ENCODE measurements at places on chromosomes 5 and 9. TPM values are rescaled to one million over a fixed set of nuclear protein-coding genes. Genes with fewer than 3 reads are reported as not detected.

DNA sequence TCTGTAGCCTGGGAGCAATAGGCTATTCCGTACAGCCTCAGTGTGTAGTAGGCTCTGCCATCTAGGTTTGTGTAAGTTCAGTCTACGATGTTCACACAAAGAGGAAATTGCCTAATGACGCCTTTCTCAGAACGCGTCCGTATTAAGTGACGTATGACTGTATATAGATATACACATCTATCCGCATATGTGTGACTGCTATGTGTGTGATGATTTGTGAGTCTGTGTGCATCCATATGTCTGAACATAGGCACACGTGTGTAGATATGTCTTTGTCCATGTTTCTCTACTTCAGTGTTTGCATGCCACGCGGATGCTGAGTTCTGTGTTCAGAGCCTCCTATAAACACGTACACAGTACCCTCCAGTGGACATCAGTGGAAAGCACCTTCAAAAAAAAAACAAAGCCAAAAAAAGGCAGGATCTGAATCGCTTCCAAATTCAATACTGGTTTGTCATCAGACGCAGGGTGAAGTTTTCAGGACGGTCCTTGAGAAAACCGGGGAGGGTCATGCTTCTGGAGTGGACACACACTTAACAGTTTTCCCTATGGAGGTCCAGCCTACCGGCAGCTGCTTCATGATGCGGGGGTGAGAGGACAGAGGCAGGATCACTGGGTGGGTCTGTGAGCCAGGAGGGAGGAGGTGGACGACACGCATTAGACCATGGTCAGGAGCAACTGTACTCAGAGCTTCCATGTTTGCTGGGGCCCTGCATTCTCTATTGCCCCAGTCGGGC, 29.5 kb upstream of the ALDH1B1 start:
- H3K4me3 ChIP-seq = peak overlapping the region; percentile 63
- peak overlapping the region; percentile 60 for H3K27ac ChIP-seq

The BARHL1 gene
- polyA plus RNA-seq = not detected

- DNase-seq = no peak
- no peak overlapping the region for H3K4me3 ChIP-seq
- H3K4me1 ChIP-seq = no peaks in the 10 kb centered on the region
- H3K27me3 ChIP-seq = no peaks in the 10 kb centered on the region
- H3K27ac ChIP-seq = no peak overlapping the region
Observed at GRCh38 chr5:62138607-62139006, 167.4 kb upstream of the KIF2A start.

The FAM240B gene
- polyA plus RNA-seq = not detected

- H3K27ac ChIP-seq = no peak overlapping the region
- H3K36me3 ChIP-seq = peaks cover 26% of the 10 kb centered on the region
Observed at GRCh38 chr5:138809391-138809790, 56.2 kb downstream of the CTNNA1 start.

DNA sequence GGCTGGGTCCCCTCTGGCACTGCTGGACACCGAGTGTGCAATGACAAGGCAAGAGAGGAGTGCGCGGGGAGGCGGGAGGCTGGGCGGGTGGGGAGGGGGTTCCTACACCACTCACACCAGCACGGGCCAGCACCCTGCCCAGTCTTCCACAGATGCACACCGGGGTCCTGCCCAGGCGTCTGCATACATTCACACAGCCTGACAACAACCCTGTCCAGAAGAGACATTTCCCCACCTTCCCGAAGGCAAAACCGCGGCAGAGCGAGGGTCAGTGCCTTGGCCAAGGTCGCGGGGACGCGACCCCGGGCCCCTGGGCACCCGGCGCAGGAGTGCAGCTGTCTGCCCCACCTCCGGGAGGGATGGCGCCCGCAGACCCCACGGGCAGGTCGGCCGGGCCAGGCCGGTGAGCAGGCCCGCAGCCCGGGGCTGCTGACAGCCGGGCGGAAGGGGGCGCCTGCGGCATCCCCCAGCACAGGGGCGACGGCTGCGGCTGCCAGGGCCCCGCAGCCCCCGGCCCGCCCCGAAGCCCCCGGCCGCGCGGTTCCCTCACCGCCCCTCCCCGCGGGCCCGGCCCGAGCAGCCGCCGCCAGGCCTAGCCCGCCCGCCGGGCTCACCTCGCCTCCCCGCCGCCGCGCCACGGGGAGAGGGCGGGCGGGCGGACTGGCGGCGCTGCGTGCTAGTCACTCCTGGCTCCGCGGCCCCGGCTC, 496 bp downstream of the MAPK9 start:
- H3K27ac ChIP-seq = no peak overlapping the region
- H3K36me3 ChIP-seq = peaks cover 4% of the 10 kb centered on the region
- H3K27me3 ChIP-seq = no peaks in the 10 kb centered on the region
- peaks cover 47% of the 10 kb centered on the region for H3K4me1 ChIP-seq
- H3K4me3 ChIP-seq = peak overlapping the region; percentile 39

GRCh38 chr5:1744393-1745122, 55.1 kb downstream of the MRPL36 start:
- no peaks in the 10 kb centered on the region for H3K36me3 ChIP-seq
- no peak overlapping the region for H3K27ac ChIP-seq
- no peaks in the 10 kb centered on the region for H3K4me1 ChIP-seq
- no peaks in the 10 kb centered on the region for H3K27me3 ChIP-seq
- no peak overlapping the region for H3K4me3 ChIP-seq

- H3K36me3 ChIP-seq = no peaks in the 10 kb centered on the region
- no peak for DNase-seq
- H3K4me3 ChIP-seq = no peak overlapping the region
- H3K4me1 ChIP-seq = peaks cover 14% of the 10 kb centered on the region
- no peak overlapping the region for H3K27ac ChIP-seq
Observed at GRCh38 chr5:66824476-66824875, 228.3 kb downstream of the MAST4 start.

- peaks cover 14% of the 10 kb centered on the region for H3K36me3 ChIP-seq
- no peaks in the 10 kb centered on the region for H3K4me1 ChIP-seq
- H3K27ac ChIP-seq = no peak overlapping the region
- H3K27me3 ChIP-seq = no peaks in the 10 kb centered on the region
- no peak for DNase-seq
Observed at GRCh38 chr5:169942181-169942580, 38.1 kb downstream of the INSYN2B start.

DNA sequence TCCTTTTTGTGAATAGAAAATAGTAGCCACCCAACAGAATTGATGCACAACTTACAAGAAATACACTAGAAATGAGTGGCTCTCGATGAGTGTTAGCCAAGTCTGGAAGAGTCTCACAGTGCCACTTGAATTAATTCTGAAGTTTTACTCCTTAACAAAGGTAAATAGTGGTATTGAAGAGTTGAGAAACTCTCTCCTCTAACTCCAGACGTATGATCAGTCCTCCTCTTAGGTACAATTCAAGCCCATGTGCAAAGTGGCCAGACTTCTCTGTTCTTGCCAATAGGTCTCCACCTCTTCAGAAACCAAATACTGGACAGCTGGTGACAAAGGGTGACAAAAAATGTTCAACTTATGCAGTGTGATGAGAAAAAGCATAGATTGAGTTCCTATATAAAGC, 38.5 kb upstream of the ADAMTS16 start:
- no peaks in the 10 kb centered on the region for H3K4me1 ChIP-seq
- no peak for DNase-seq
- no peak overlapping the region for H3K27ac ChIP-seq
- no peaks in the 10 kb centered on the region for H3K27me3 ChIP-seq
- H3K4me3 ChIP-seq = no peak overlapping the region

DNA sequence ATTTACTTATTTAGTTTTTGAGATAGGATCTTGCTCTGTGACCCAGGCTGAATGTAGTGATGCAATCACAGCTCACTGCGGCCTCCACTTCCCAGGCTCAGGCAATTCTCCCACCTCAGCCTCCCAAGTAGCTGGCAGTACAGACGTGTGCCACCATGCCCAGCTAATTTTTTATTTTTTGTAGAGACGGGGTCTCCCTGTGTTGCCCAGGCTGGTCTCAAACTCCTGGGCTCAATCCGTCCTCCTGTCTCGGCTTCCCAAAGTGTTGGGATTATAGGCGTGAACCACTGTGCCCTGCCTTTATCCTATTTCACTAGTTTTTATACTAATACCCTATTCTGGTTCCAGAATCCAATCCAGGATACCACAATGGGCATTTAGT, 6.8 kb downstream of the RPS14 start:
- no peak for DNase-seq
- H3K4me1 ChIP-seq = peaks cover 1% of the 10 kb centered on the region
- H3K4me3 ChIP-seq = no peak overlapping the region
- peaks cover 46% of the 10 kb centered on the region for H3K36me3 ChIP-seq

GRCh38 chr5:52796031-52796430, 8.3 kb downstream of the ITGA1 start:
- peaks cover 30% of the 10 kb centered on the region for H3K4me1 ChIP-seq
- H3K36me3 ChIP-seq = no peaks in the 10 kb centered on the region
- DNase-seq = no peak
- no peak overlapping the region for H3K4me3 ChIP-seq

Data from CD14-positive monocyte (primary cell).